ENCODE measurements at places on chromosomes 2 and 18.

GRCh38 chr2:173770947-173771678 lies 194.1 kb downstream of the SP3 start:
- no peak for DNase-seq

GRCh38 chr2:17793803-17794354 lies 22.4 kb upstream of the MSGN1 start:
- DNase-seq: no peak

GRCh38 chr2:65957454-65957853 lies 477.5 kb upstream of the MEIS1 start:
- no peak for DNase-seq

DNA sequence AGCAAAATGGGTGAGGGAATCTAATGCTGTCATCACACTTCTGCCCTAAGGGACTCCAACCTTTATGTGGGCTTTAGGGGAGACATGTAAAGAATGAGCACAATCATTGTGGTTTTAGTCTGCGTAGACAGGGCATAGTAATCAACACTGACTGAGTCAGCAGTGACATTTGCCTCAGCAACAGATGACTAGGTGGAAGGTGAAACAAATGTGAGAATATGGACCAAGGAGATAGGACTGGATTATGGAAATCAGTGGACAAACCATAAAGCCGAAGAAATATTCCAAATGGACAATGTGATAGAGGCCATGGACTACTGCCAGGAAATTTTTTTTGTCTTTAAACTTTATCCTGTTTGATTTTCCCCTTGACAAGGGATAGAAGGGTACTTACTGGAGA lies 83.9 kb downstream of the PDK1 start:
- no peak for DNase-seq

GRCh38 chr2:112866128-112866835 lies 29.7 kb upstream of the IL1B start:
- DNase-seq: no peak

- DNase-seq: no peak
These were observed 287.0 kb downstream of the EPHA4 start for GRCh38 chr2:221285148-221285547.

GRCh38 chr2:27828305-27828704 lies 56.8 kb downstream of the MRPL33 start:
- DNase-seq: no peak

- DNase-seq: no peak
These were observed 499.3 kb downstream of the IRS1 start for GRCh38 chr2:226300196-226300886.

GRCh38 chr2:18245375-18245774 lies 315.1 kb downstream of the RDH14 start:
- no peak for DNase-seq

- DNase-seq: no peak
These were observed 899.5 kb upstream of the KLHL29 start for GRCh38 chr2:22485486-22485885.

DNA sequence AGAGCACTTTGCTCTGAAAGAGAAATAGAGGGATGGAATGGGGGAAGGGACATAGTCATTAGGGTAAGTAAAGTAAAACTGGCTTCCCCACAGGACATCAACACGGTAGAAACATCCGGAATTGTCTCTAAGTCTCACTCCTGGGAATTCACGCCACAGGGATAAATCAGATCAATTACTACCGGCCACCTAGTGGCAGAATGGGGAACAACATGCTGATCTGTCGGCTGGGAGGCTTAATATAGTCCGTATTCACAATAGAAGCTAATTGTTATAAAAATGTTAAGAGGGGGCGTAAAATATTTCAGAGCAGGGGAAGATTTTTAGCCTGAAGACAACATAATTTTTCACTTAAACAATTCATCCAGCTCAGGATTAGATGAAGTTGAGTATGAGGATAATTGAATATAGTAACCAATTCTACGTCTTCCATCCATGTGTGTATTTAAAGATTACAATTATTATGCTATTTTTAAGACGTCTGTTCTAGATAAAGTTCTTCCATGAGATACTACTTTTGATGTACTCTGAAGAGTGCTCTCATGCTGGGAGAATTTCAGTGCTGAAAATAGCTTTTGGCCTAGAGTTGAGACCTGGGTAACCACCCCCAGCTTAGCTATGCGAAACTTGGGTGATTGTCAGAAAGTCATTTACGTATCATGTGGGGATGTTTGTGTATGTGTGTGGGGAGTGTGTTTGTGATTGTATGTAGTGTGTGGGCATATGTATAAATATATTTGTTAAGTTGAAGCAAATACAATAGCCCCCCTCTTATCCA lies 65.7 kb downstream of the LRRTM1 start:
- no peak for DNase-seq

- DNase-seq: no peak
These were observed 447 bp downstream of the RETSAT start for GRCh38 chr2:85353876-85354285.

DNA sequence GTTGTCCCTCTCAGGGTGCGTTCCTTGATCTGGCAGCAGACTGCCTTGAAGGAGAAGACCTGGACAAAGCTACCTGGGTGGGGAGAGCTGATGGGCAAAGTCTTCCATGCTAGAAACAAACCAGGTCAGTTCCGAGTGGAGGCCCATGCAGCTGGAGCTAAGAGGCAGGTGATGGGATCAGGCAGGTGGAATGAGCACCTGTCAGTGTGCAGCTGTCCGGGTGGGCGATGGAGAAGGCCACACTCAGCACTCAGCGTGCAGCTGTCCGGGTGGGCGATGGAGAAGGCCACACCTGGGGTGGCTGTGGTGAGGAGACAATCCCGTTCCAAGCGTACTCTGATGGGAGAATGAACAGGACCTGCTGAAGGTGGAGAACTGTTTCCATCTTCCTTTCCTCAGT lies 237.3 kb upstream of the MYT1L start:
- no peak for DNase-seq

- no peak for DNase-seq
These were observed 633 bp upstream of the ILKAP start for GRCh38 chr2:238203973-238204683.

- DNase-seq: no peak
These were observed 92.9 kb upstream of the CYP1B1 start for GRCh38 chr2:38168710-38169480.

GRCh38 chr2:240995041-240996021 lies 3.1 kb upstream of the SNED1 start:
- DNase-seq: no peak
